Stimulated activated naive CD8-positive, alpha-beta T cell treated with anti-CD3 and anti-CD28 coated beads, Interleukin-15, Interleukin-2, amounts not matched to agents 100 U/mL and 50 U/mL, for 24 hours (primary cell): ENCODE measurements at places on chromosomes 16 and 17.
A peak's percentile ranks its signal among the peaks of the same experiment; 100 is the strongest.

GRCh38 chr17:9363440-9364350, 211.9 kb downstream of the STX8 start:
- peak; percentile 29 for DNase-seq

DNA sequence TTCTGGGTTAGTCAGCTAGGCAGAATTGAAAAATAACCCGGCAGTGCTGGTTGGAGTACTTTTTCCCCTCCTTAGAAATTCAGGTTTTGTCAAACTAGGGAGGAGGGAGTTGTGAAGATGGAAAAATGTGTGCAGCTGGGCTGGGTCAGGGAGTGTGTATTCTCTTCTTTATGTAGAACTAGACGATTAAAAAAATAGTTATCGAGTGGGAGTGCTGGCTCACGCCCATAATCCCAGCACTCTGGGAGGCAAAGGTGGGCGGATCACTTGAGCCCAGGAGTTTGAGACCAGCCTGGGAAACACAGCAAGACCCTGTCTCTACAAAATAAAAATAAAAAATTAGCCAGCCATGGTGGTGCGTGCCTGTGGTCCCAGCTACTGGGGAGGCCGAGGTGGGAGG, 106.4 kb downstream of the GNAO1 start:
- no peak for DNase-seq

DNA sequence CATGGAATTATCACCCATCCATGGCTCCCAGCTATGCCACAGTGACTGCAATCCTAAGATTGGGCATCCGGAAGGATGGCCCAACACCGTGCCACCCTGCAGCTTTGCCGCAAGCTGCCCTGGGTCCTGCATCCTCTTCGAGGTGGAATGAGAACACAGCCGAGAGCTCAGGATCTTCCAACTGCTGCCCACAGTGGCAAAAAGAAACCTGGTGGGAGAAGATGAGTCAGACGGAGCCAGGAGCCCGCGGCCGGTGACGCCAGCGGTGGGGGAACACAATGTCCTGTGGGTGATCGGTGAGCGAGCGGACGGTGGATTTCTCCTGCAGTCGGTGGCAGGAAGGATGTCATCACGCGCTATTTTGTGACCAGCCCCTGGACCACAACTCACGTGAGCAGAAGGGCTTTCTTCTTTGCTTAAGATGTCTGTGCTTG, 20.1 kb downstream of the CD7 start:
- DNase-seq, result peak; percentile 91

- no peak for DNase-seq
Measured at GRCh38 chr16:84687715-84688114, 12.1 kb upstream of the USP10 start.
